GM19239 (cell line): ENCODE measurements at places on chromosomes 11 and 22.

DNA sequence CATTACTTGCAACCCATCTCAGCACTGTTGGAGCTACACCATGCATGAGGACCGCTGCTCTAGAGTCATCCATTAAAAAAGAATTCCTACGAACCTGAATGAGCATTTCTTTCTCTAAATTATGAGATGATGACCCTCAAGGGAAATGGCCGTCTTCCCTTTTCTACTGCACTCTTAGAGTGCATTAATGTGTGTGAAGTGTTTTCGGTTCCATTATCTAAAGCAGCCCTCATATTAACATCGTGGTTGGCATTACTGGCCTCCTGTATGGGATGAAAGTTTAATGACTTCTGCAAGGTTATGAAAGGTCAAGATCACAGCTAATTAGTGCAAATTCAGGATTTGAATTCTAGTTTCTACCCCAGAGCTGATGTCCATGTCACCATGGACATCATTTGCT lies 16.7 kb downstream of the CD44 start:
- DNase-seq: no peak

- DNase-seq: no peak
Measured at GRCh38 chr11:117580866-117581265, 216.2 kb downstream of the DSCAML1 start.

GRCh38 chr11:32428665-32429303 lies 6.6 kb downstream of the WT1 start:
- no peak for DNase-seq

DNA sequence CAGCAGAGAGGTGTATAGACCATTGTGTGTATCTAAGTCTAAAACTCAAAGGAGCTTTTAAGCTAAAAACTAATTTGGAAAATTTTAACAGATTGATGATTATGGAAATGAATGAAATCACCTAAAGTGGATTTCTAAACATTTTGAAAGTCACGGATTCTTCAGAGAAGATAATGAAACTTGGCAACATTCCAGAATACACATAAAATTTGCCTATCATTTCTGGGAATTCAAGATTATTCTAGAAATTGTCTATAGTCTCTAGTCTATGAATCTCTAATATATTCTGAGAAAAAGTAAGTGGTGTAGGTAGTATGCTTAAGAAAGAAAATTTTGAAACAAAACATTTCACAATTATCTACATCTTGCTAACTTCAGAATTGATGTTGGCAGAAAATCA lies 1117.9 kb upstream of the CNTN5 start:
- DNase-seq: no peak

DNA sequence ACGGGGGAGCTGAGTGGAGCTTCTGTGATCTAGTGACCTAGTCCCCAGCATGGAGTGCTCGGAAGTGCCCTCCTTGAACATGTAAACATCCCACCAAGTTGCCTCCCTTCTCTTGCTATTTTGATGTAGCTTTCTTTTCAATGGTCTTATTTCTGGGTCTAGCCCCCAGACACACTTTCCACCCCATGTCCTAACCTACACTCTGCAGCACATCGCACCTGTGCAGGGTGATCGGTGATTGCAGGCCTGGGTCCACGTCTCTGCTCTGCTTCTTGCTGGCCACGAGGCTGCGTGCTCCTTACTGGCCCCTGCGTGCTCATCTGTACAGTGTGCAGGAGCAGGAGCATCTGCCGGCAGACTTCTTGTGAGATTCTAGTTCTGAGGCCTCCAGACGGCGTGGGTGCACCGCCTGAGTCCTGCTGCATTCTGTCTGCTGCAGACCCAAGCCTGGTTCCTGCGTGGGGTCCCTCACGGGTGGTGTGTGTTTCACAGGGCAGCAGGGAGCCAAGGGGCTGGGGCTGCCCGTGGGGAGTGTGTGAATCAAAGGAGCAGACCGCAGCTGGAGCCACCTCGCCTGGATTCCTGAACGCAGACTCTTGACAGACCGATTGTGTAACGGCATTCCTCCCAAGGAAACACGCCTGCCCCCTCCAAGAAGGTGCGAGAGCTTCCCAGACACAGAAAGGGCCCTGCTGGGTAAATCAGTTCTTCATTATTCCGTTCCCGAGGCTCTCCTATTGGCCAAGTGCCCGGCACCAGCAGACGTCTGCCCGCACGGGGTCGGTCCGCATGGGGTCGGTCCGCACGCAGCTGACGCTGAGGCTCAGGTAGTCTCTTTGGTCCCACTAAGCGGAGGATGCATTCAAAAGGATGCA lies 44.4 kb upstream of the MYEOV start:
- DNase-seq: no peak

DNA sequence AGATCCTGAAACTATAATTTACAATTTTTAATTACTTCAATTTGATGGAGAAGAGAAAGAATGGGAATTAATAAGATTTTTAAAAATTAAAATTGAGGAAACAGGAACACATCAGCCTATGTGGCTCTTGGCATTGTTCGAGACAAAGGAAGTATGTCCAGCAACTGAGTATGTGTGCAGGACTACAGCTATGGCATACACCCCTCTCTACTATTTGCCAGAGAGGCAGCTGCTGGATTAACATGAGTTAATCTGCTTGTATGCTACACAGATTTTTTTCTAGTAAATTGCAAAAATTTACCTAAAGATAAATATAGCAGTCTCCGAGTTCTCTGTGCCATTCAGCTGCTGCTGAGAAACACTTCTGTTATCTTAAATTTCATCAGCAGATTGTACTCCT lies 70.6 kb downstream of the PHF21A start:
- DNase-seq: no peak

- no peak for DNase-seq
Measured at GRCh38 chr22:21032037-21032867, at the start of gene SLC7A4. TSS of gene SLC7A4 (minus strand) at chr22:21032561. CDS start at chr22:21031812, 749 bp downstream.
